ENCODE measurements at places on chromosomes 11 and 22. TPM values are rescaled to one million over a fixed set of nuclear protein-coding genes. Genes with fewer than 3 reads are reported as not detected.

Gene MRGPRX1
- total RNA-seq: not detected

GRCh38 chr11:64809781-64810241 lies 540 bp downstream of the MEN1 start:
- H3K4me1 ChIP-seq: no peaks in the 10 kb centered on the region
- no peaks in the 10 kb centered on the region for H3K27me3 ChIP-seq
- no peak overlapping the region for H3K27ac ChIP-seq
- DNase-seq: no peak
- peak overlapping the region; percentile 86 for H3K4me3 ChIP-seq
- no peaks in the 10 kb centered on the region for H3K36me3 ChIP-seq

DNA sequence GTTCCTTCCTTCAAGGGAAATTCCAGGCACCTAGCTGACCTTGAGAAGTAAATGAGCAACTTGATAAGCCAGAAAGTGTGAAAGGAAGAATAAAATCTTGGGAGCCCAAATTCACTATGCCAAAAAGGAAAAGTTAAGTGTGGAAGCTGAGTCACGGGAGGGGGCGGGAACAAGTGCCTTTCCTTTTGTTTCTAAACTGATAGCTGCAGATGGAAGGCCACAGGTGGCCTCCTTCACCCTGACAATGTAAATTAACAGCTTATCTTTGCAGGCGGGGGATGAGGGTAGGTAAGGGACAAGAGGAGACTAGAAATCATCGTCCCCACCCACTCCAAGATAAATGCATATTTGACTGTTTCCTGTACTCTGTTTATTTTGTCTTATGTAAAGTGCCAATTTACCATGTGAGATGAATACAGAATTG lies 36.4 kb upstream of the TREH start:
- H3K4me3 ChIP-seq: no peak overlapping the region
- H3K27me3 ChIP-seq: no peaks in the 10 kb centered on the region
- no peak for DNase-seq
- no peaks in the 10 kb centered on the region for H3K4me1 ChIP-seq

GRCh38 chr11:26198532-26199096 lies 133.3 kb upstream of the ANO3 start:
- H3K4me3 ChIP-seq: no peak overlapping the region
- no peaks in the 10 kb centered on the region for H3K36me3 ChIP-seq
- no peak for DNase-seq

- H3K27ac ChIP-seq: no peak overlapping the region
- H3K27me3 ChIP-seq: no peaks in the 10 kb centered on the region
- no peaks in the 10 kb centered on the region for H3K36me3 ChIP-seq
- no peaks in the 10 kb centered on the region for H3K4me1 ChIP-seq
- H3K4me3 ChIP-seq: no peak overlapping the region
Measured at GRCh38 chr11:121206810-121207209, 85.8 kb upstream of the SC5D start.

DNA sequence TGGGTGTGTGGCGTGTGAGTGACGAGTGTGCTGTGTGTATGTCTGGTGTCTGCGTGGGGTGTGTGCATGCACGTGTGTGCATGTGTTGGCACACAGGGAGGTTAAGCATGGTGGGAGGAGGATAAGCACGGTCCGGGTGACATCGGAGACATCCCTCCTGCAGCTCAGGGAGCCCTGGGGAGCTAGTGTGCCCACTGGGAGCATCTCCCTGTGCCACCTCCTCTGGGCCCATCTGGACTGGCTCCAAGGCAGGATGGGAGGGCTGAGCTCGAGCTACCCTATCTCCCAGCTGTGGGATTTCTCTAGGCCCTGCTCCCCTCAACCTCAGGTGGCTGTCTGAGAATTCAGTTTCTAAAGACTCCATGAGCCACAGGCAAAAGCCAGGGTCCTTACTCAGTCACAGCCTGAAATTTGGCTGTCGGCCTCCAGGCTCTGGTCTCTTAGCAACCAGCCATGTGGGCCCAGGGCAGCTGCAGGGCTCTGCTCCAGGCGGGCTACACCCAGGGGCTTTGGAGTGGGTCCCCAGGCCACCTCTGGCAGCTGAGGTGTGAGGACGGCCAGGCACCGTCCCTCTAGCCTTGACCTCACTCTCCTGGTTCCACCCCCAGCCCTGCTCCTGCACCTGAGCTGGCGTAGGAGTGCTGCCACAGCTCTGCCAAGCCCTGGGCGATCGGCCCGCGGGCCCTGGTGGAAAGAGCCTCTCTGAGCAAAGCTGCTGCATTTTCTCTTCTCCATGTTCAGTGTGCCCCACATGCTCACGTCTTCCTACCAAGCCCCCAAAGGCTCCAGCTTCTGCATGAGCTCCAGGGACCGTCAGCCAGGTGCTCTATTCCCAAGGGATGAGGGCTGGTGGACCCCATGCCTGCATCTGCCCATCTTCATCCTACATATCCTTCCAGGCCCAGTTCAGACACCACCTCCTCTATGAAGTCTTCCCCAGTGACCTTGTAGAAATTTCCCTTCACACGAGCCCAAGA lies 39.7 kb downstream of the RTL6 start:
- no peaks in the 10 kb centered on the region for H3K4me1 ChIP-seq
- H3K36me3 ChIP-seq: no peaks in the 10 kb centered on the region
- H3K4me3 ChIP-seq: no peak overlapping the region
- DNase-seq: no peak
- H3K27me3 ChIP-seq: no peaks in the 10 kb centered on the region
- no peak overlapping the region for H3K27ac ChIP-seq

Gene PARVG
- 15.2 TPM for total RNA-seq

- no peak overlapping the region for H3K4me3 ChIP-seq
- no peak for DNase-seq
- H3K27me3 ChIP-seq: no peaks in the 10 kb centered on the region
- H3K36me3 ChIP-seq: no peaks in the 10 kb centered on the region
- no peak overlapping the region for H3K27ac ChIP-seq
Measured at GRCh38 chr22:26374391-26375026, 54.6 kb upstream of the ASPHD2 start.

DNA sequence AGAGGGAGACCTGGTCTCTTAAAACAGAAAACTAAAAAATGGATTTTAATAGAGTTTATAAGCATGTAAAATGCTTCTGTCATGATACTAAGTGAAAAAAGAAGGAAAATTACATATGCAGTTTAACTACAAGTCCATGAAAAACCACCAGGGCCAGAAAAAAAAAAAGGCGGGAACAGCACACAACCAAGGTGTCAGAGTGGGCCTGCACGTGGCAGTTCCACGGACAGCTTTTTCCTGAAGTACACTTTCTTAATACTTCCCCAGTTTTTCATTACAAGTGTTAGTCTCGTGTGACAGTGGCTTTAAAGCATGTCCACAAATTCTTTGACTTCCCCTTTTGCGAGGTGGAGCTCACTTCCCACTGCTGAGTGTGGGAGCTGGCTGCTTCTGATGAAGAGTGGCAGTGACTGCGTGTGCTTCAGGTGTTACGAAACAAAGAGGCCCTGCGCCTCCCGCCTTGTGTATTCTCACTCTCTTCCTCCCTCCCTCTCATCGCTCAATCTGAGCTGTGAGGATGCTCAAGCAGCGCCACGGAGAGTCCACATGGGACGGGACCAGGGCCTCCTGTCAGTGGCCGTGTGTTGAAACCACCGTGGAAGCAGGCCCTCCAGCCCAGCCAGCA lies 16.4 kb downstream of the PPM1F start:
- no peaks in the 10 kb centered on the region for H3K36me3 ChIP-seq
- H3K4me1 ChIP-seq: no peaks in the 10 kb centered on the region
- H3K27ac ChIP-seq: peak overlapping the region; percentile 70
- no peak overlapping the region for H3K4me3 ChIP-seq
- H3K27me3 ChIP-seq: no peaks in the 10 kb centered on the region

- no peak for DNase-seq
- H3K36me3 ChIP-seq: no peaks in the 10 kb centered on the region
- H3K4me1 ChIP-seq: no peaks in the 10 kb centered on the region
- no peaks in the 10 kb centered on the region for H3K27me3 ChIP-seq
- no peak overlapping the region for H3K4me3 ChIP-seq
Measured at GRCh38 chr11:126547691-126548090, 192.2 kb downstream of the ST3GAL4 start.

DNA sequence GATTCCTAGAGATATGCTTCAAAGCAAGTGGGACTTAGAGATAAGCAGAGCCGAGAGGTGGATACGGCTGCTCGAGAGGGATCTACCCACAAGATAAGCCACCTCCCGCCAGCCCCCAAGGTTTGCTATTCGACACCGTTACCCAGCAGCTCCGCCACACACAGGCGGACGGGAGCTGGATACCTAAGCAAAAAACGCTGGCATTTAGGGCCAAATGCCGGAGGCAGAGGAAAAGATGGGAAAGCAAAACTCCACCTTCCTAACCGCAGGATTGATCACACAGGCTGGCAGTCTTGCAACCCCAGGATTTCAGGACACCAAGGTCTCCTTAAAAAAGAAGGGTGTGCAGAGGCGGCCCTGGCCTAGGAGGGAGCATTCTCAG lies 709 bp downstream of the FTH1 start:
- peak overlapping the region; percentile 87 for H3K4me3 ChIP-seq
- no peaks in the 10 kb centered on the region for H3K4me1 ChIP-seq
- H3K36me3 ChIP-seq: no peaks in the 10 kb centered on the region
- H3K27ac ChIP-seq: peak overlapping the region; percentile 89

- no peak for DNase-seq
- no peaks in the 10 kb centered on the region for H3K36me3 ChIP-seq
- no peak overlapping the region for H3K27ac ChIP-seq
- no peaks in the 10 kb centered on the region for H3K27me3 ChIP-seq
- H3K4me3 ChIP-seq: no peak overlapping the region
Measured at GRCh38 chr11:17637901-17638300, 81.5 kb upstream of the MYOD1 start.

Gene MS4A1
- total RNA-seq: 1.1 TPM

GRCh38 chr22:27557286-27558008 lies 244.1 kb downstream of the MN1 start:
- no peaks in the 10 kb centered on the region for H3K27me3 ChIP-seq
- no peak overlapping the region for H3K27ac ChIP-seq
- H3K4me1 ChIP-seq: no peaks in the 10 kb centered on the region

DNA sequence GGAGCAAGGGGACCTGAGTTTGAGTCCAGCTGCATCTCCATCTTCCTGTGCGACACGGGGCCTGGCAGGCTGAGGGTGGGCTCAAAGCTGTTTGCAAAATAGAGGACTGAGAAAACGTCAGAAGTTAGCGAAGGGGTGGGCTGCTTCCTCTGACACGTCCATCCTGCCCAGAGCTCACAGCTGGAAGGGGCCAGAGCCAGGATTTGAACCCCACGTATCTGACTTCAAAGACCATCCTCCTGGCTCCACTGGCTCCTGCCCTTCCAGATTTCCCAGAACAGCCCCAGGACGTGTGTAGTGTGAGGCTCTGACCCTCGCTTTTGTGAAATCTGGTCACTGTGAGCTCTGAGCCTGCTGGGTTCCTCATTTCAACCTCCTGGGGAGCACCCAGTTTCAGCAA lies 56.3 kb downstream of the CD82 start:
- DNase-seq: no peak
- no peak overlapping the region for H3K27ac ChIP-seq

DNA sequence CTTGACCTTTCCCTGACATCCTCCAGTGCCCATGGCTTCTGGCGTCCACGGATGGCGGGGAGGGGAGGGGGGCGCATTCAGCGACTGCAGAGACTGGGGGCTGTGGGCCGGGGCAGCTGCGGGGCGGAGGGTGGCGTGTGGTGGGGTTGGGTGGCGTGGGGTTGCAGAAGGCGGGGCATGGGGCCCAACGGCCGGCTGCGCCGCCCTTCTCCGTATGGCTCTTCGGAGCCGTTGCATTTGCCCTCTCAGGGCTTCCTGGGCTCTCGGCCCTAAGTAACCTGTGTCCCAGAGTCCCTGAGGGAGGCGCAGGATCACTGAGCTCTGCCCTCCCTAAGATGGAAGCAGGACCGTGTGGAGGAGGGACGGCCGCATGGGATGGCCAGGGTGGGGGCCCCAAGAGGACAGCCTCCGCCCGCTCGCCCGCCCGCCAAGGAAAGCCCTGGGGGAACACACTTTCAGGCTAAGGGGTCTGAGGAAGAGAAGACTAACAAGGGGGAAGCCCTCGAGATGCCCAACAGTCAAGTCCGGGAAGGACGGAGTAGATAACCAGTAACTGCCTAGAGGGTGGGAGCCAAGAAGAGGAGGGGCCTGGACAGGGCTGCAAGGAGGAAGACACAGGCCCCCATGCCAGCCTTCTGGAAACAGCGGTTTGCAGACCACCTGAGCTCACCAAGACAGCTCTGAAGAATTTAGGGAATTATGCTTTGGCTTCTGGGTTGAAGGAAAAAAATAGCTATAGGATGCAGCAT lies 9.2 kb upstream of the AIFM3 start:
- peak overlapping the region; percentile 22 for H3K4me3 ChIP-seq
- DNase-seq: no peak
- H3K27me3 ChIP-seq: no peaks in the 10 kb centered on the region
- H3K27ac ChIP-seq: no peak overlapping the region
- H3K4me1 ChIP-seq: no peaks in the 10 kb centered on the region

DNA sequence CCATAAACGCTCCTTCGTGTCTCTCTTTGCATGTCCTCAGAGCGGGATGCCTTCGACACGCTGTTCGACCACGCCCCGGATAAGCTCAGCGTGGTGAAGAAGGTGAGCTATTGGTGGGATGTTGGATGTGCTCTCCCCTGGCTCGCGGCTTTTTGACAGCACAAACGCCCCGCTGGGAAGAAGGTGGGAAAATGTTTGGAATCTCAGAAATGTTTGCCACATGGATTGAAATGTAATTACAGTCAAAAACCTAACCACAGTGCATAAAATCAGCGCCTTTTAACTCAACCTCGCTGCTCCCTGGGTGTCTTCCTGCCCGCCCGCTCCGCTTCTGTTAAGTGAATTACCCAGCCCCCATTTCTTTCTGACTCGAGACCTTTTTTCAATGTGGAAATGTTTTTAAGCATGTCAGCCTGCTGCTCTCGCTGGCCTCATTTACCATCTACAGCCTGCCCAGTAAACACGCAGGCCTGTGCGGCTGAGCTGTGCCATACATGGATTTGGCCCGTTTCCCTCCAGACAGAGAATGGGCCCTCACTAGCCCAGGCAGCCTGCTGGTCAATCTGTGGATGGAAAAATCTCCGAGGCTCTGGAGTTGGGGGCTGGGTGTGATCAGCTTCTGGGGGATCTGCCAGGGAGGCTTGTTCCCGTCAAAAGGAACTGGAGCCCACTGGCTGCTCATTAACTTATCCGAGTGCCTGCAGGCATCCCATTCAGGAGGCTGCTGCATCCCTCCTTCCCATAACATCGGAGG lies 32.7 kb upstream of the PARVG start:
- no peaks in the 10 kb centered on the region for H3K36me3 ChIP-seq
- H3K4me3 ChIP-seq: no peak overlapping the region
- H3K27ac ChIP-seq: no peak overlapping the region

Gene OR2AT4
- total RNA-seq: not detected

Gene LRRC75B
- 4.6 TPM for total RNA-seq

Gene KCNJ11
- 1.0 TPM for total RNA-seq

- no peaks in the 10 kb centered on the region for H3K27me3 ChIP-seq
- H3K4me3 ChIP-seq: no peak overlapping the region
- H3K27ac ChIP-seq: no peak overlapping the region
- no peaks in the 10 kb centered on the region for H3K4me1 ChIP-seq
- DNase-seq: no peak
Measured at GRCh38 chr11:37450613-37451012, 852.6 kb upstream of the RAG2 start.

- no peaks in the 10 kb centered on the region for H3K4me1 ChIP-seq
- H3K27ac ChIP-seq: no peak overlapping the region
- DNase-seq: peak; percentile 77
- H3K27me3 ChIP-seq: no peaks in the 10 kb centered on the region
Measured at GRCh38 chr11:61187505-61188130, 15.7 kb upstream of the PGA3 start.

GRCh38 chr11:108012139-108012725 lies 3.5 kb downstream of the CUL5 start:
- no peak overlapping the region for H3K4me3 ChIP-seq
- no peak overlapping the region for H3K27ac ChIP-seq
- no peaks in the 10 kb centered on the region for H3K4me1 ChIP-seq
- H3K27me3 ChIP-seq: no peaks in the 10 kb centered on the region
- H3K36me3 ChIP-seq: no peaks in the 10 kb centered on the region

Data from aorta (tissue), 5 donors.